ENCODE measurements at places on chromosomes 6 and 20.

DNA sequence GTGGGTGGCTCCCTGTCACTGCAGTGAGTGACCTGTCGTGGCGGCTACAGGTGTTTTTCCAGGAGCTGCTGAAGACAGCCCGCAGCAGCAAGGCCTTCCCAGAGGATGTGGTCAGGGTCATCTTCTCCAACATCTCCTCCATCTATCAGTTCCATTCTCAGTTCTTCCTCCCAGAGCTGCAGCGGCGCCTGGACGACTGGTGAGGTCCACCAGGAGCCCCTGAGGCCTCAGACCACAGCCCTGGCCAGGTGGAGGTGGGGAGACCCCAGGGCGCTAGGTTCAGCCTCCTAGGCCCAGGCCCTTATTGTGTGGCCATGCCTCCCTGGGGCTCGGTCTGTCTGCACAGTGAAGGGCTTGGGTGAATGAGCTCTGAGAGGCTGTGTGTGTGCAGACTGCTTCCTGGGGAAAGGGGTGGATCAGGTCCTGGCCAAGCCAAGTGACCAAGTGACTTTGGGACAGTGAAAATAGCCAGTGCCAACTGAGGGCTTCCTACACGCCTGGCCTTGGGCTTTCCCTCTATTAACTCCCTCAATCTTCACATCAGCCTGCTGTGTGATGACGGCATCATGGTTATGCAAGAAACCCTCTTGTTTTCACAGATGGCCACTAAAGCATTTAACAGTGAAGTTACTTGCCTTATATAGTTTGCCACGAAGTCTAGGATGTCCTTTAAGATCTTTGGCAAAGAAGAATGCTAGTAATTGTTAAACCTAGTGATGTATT is 6.4 kb downstream of the FGD2 start:
- no peak for DNase-seq

DNA sequence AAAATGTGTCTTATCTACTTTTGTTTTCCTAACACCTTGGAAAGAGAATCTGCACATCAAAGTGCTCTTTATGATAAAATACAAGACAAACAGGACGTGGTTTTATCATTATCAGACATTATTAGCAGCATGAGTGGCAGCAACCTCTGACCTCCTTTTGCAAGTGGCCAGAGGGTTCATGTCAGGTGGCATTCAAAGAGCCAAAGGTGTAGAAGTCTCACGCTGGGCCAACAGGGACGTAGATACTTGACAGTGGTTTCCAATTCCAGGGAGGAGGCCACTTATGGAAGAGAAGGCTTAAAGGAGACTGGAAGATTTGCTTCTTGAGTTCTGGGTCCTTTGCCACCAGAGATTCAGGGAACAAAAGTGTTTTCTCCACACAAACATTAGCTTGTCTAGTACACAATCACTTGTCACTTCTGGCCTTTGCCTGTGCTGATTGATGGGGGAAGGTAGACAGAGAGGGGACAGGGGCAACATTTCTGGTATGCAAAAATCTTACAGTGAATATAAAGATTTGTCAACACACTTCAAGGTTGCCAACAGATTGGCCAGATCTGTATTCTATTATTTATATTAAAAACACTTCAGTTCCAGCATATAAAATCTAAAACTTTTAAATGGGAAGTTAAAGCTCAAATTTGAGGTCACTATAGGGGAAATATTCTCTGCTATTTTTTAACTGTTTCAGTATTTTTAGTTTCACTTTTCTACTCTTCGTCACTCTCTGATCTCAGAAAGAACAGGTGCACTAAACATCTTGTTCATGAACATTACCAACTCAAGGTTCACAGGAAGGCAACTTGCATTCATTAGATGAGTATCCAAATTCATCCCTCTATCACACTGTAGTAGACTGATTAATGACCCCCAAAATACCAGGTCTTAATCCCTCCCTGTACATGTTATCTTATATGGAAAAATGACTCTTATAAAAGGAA is 52.1 kb upstream of the FBXO30 start:
- no peak for DNase-seq

- no peak for DNase-seq
Measured at GRCh38 chr6:6512711-6513110, 75.8 kb upstream of the LY86 start.

GRCh38 chr20:59845472-59845871 is 88.0 kb downstream of the SYCP2 start:
- DNase-seq: no peak

GRCh38 chr6:117481278-117481925 is 1.1 kb upstream of the DCBLD1 start:
- DNase-seq: no peak

DNA sequence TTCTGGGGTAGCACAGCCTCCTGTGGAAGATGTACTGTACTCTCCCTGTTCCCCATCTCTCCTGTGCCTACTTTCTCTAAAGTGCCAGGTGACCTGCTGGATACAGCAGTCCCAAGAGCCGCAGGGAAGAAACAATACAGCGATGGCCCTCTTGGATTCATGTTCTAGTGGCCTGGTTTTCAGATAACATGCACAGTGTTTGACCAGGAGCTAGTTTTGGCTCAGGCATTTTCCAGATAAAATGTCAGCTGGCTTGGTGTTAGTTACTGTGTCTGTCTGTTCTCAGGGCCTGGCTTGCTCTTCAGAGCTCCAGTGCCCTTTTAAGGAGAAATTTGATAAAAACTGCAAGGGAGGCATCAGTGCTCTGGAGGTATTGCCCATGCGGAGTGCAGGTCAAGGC is 41.3 kb downstream of the GABRR2 start:
- no peak for DNase-seq

- no peak for DNase-seq
Measured at GRCh38 chr6:11875325-11876109, 96.9 kb upstream of the ADTRP start.

GRCh38 chr6:100008857-100009256 is 14.8 kb upstream of the MCHR2 start:
- no peak for DNase-seq

DNA sequence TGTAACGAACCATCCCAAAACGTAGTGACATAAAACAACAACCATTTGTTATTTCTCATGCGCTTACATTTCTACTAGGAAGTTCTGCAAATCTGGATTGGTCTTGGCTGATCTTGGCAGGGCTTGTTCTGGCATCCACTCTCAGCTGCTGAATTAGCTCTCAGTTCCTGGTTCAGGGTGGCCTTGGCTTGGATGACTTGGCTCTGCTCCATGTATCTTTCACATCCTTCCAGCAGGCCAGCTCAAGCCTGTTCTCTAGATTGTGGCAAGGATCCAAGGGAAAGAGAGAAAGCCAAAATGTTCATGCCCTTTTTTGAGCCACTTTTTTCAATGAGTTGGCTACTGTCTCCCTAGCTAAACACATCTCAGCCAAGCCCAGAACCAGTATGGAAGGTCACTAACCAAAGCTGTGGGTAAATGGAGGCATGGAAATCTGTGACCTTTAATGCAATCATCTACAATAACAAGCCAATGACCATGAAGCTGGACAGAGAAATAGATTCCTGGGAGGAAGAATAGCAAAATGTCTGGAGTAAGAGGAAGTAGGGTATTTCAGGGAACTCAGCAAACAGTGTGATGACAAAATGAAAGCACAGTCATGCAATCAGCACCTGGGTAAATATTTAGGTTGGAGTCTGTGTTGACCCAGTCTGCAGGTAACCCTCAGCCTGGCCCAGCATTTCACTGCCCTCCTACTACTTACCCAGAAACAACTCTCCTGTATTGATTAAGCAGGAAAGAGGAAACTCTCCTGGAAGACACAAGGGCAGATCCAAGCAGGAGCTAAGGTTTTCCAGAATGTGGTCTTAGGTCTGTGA is 32.7 kb upstream of the SNAP25 start:
- DNase-seq: no peak

- DNase-seq: no peak
Measured at GRCh38 chr6:4975506-4975905, 28.3 kb downstream of the RPP40 start.

GRCh38 chr6:3999800-4000661 is 78.9 kb downstream of the FAM217A start:
- no peak for DNase-seq

DNA sequence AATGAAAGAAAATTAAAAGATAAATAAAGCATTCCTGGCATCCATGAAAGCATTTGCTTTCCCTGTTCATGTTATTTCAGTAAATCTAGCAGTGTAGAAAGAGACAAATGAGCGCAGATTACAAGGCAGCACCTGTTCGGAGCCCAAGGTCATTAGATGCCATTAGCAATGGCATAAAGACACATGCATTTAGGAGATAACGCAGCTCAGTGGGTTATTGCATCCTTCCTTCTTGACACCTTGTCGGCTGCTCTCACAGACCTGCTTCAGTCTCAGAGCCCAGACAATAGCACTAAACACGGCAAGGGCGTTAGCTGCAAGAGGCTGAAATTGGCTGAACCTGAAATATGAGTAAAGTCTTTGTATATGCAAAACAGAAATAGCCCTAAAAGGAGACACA is 140.3 kb downstream of the ATXN1 start:
- no peak for DNase-seq

DNA sequence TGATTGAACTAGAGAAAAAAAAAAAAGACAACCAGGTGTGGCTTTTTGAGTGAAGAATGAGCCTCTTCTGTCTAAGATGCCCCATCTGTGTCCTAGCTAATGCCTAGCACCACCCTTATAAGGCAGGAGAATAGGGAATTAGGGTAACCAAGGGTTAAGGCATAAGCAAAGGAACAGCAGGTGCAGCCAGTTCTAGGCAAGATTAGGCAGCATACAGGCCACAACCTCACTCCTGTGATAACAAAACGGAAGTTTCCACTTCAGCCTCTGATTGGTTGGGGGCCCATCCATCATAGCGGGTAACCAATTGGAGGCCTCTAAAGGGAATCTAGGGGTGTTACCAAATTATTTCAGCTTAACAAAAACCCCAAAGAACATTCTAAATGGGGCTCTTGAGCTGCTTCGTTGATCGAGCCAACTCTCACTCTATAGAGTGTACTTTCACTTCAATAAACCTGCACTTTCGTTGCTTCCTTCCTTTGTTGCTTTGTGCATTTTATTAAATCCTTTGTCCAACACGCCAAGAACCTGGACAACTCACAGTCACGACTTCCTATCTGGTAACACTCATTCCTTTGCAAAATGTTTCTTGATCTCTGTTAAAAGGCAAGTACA is 61.9 kb upstream of the TAGAP start:
- peak; percentile 75 for DNase-seq

- no peak for DNase-seq
Measured at GRCh38 chr20:41560970-41561369, 57.2 kb downstream of the CHD6 start.

- no peak for DNase-seq
Measured at GRCh38 chr6:12336121-12336971, 46.2 kb downstream of the EDN1 start.

DNA sequence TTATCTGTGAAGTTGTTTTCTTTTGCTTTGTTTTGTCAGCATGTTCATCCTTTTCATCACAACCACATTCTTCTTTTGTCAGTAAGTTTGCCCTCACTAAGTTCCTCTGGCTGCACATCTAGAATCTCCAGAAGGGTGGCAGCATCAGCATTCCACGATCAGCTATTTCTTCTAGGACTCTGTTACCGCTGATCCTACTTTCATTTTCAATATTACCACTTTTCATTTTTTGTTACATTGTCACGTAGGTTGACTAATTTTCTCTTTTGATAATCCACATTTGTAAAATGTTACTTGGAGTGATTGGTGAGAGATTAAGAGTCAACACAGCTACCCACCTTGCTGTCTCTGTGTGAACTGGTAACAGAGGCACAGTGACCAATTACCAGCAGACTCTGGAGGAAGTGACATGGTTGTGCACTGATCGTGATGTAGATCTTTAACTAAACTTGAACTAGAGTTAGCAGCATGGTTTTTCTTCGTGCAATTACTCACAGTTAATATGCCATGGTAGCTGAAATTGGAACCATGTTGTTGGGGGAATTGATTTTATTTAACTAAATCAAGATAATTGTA is 307.9 kb upstream of the SLC35B3 start:
- DNase-seq: no peak

GRCh38 chr20:44215125-44215524 is 4.6 kb upstream of the OSER1 start:
- peak; percentile 67 for DNase-seq

DNA sequence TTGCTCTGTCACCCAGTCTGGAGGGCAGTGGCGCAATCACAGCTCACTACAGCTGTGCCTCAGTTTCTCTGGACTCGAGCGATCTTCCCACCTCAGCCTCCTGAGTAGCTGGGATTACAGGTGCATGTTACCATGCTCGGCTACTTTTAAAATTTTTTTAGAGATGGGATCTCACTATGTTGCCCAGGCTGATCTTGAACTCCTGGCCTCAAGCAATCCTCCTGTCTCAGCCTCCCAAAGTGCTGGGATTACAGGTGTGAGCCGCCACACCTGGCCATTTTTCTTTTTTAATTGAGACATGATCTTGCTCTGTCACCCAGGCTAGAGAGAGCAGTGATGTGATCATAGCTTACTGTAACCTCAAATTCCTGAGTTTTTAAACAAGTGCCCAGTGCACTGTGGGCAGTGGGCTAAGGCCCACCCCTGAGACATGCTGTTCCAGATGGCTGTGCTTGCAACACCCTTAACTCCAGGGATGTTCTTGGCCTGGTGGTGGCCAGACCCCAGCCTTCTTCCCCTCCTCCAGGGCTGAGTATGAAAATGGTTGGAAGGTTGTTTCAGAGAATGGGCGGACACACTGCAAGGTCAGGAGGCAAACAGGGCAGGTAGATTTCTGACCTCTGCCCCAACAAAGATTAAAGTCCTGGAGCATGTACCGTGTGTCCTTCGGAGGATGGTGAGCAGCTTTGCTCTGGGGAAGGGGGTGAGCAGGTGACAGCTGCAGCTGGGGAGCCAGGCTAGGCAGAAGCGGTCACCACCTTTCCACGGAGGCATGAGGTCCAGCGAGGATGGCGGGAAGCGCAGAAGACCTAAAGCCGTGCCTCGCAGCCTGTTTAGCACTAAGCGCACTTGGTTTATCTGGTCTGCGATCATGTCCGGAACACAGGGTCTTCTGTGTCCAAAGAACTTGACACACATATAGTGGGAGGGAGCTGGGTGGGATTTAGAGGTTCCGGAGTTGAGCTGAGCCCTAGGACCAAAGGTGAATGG is 1.4 kb upstream of the FAM83C start:
- DNase-seq: no peak

GRCh38 chr6:134982161-134982560 is 32.3 kb upstream of the ALDH8A1 start:
- DNase-seq: no peak

- DNase-seq: peak; percentile 5
Measured at GRCh38 chr6:158040051-158040803, 58.6 kb downstream of the SYNJ2 start.

- DNase-seq: no peak
Measured at GRCh38 chr6:128826606-128827005, 56.3 kb upstream of the LAMA2 start.

DNA sequence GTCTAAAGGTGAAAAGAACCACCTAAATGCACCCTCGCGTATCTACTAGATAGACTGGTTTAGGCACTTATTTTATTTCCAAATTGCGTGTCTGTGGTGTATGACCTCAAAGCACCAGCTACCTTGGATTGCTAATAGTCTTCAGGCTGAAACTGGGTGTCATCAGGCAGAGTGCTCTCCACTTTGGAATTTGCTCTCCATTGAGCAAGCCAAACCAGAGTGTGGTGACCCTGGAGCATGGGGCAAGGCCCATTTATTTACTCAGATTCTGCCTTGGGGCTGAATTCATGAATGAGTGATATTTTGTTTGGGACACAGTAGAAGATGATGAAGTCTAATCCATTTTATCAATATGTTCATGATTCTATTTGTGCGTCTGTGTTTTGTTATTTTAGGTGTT is 812.8 kb upstream of the SLC35B3 start:
- DNase-seq: no peak

GRCh38 chr20:34559311-34560140 is 1.0 kb downstream of the MAP1LC3A start:
- no peak for DNase-seq

Data from lower lobe of right lung (tissue), 2 donors.